Activated T-cell treated with anti-CD3 and anti-CD28 coated beads, Interleukin-2, amount 50 U/mL, for 4 hours (primary cell): ENCODE measurements at places on chromosomes 16 and 17. TPM values are rescaled to one million over a fixed set of nuclear protein-coding genes. Genes with fewer than 3 reads are reported as not detected.

TCF25 gene
- 144 TPM for total RNA-seq

TBC1D3I gene
- total RNA-seq = 0.13 TPM

TEPSIN gene
- 47.4 TPM for total RNA-seq

ATP2C2 gene
- total RNA-seq = not detected

CSH1 gene
- total RNA-seq = not detected

KRTAP2-2 gene
- not detected for total RNA-seq

LGALS9B gene
- not detected for total RNA-seq

NHLRC4 gene
- 0.18 TPM for total RNA-seq

GNG13 gene
- not detected for total RNA-seq

TM4SF5 gene
- total RNA-seq = not detected

TPPP3 gene
- total RNA-seq = 0.20 TPM

KRT13 gene
- total RNA-seq = not detected

CCL17 gene
- 41.5 TPM for total RNA-seq

HEATR9 gene
- total RNA-seq = not detected

CES5A gene
- total RNA-seq = not detected

FNDC8 gene
- not detected for total RNA-seq

ALOX12 gene
- not detected for total RNA-seq
